ENCODE measurements at places on chromosomes 3 and 15. TPM values are rescaled to one million over a fixed set of nuclear protein-coding genes. Genes with fewer than 3 reads are reported as not detected.

GUCA1C gene
- 0.28 TPM for total RNA-seq

AQP9 gene
- 0.57 TPM for total RNA-seq

DNA sequence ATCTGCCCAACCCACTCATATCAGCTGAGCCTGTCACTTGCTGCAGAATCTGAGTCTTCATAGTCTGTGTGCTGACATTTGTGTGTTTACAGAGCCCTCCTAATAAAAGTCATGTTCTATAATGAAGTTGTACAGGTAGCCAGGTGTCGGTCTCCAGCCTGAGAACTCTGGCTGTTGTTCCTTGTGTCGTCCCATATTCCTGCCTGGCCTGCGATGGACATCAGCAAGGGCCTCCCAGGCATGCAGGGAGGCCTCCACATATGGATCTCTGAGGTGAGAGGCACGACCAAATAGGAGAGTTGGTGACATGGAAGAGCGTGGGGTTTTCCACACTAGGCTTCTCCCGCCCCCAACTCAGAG lies 2.9 kb downstream of the VILL start:
- no peak for DNase-seq

FETUB gene
- 5.7 TPM for total RNA-seq

- DNase-seq = no peak
Measured at GRCh38 chr3:31876331-31876730, 104.7 kb downstream of the OSBPL10 start.

- no peak for DNase-seq
Measured at GRCh38 chr3:133868186-133868585, 27.5 kb downstream of the RAB6B start.

- no peak for DNase-seq
Measured at GRCh38 chr3:184680385-184681345, 31.2 kb downstream of the MAGEF1 start.

NMB gene
- total RNA-seq = 3.8 TPM

GRCh38 chr3:14531856-14532395 lies 8.2 kb downstream of the GRIP2 start:
- no peak for DNase-seq

DNA sequence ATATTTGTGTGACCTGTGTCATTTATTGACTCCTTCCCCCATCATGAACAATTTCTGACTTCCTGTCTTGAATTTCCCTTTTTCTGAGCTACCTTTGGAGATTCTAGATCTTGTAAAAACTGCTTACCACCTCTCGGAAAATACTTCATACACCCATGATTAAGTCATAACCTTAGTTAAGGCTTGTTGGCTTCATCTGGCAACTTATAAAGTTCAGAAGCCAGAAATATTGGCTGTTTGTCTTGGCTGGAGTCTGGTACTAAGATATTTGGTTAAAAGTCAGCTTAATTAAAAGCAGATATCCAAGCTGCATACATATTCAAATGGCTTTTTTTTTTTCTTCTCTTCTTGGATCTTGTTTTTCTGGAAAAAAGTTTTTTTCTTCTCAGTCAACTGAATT lies 37.3 kb upstream of the B3GALNT1 start:
- no peak for DNase-seq

- no peak for DNase-seq
Measured at GRCh38 chr15:29468899-29469298, 199.3 kb upstream of the NSMCE3 start.

WNT7A gene
- 0.28 TPM for total RNA-seq

- no peak for DNase-seq
Measured at GRCh38 chr3:96961576-96961975, 147.2 kb downstream of the EPHA6 start.

DNA sequence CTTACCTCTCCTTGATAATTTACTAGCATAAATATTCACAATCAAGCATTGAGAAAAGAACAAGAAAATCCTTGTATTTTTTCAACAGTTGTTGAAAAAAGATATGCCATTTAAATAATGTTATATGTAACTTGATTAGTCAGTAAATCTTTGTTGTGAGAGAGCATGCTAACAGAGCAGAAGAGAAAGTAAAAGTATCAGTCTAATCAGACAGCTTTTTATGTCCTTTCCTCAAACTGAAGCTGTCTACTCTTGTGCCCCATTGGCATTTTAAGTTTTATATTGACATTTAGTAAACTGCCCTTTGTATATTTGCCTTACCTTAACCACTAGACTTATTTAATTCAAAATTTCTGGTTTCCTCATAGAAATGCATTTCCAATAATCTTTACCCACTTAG lies 668.7 kb downstream of the OTOL1 start:
- no peak for DNase-seq

- no peak for DNase-seq
Measured at GRCh38 chr3:13890377-13891016, 10.6 kb upstream of the WNT7A start.

DNA sequence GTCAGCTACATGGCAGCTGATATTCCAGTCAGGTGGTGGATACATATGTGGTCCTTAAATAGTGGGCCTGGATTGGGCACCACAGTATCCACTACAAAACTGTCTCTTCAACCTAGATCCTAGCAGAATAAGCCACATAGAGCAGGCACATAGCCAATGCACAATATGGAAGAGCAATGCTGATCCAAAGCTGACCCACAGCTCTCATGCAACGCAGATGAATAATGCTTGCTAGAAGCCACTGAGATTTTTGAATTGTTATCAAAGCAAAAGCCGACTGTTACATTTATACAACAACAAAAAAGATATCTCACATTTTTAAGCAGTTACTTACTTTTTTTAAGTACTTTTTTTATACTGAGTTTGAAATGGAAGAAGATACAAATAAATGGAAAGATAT lies 11.2 kb downstream of the CNTN3 start:
- DNase-seq = no peak

- peak; percentile 39 for DNase-seq
Measured at GRCh38 chr3:169179722-169180121, 483.8 kb downstream of the MECOM start.

LRRN1 gene
- total RNA-seq = 37.5 TPM

DNA sequence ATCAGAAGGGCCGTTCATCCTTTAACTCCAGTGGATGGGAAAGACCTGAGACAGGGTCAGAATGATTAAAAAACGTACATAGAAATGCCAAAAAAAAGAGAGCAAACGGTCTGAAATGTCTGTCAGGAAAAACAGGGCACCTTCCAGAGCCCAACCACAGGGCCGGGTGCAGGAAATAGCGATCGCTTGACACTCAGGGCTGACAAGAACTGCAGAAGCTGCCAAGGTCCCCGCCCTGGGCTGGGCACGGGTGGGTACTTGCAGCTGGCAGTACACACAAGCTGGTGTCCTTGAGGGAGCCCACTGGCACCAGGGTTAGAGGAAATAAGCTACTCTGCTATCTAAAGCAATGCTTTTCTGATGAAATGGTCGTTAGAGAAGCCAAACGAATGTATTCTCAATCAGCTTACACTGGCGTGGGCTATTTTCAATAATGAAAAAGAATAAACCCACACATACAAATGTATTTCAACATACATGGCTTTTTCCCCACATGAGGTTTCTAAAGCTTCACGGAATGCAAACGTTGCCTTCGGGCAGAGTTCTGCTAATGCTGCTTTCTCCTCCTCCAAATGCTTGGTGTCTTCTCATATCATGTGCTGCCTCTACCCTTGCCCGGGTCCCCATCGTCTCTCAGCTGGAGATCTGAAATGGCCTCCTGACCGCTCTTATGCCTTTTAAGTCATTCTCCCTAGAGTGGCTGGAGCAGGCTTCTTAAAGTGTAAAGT lies 15.6 kb downstream of the FRMD4B start:
- no peak for DNase-seq

- DNase-seq = no peak
Measured at GRCh38 chr3:53803816-53804695, 42.2 kb downstream of the CHDH start.

- DNase-seq = peak; percentile 64
Measured at GRCh38 chr15:37764733-37765191, 169.7 kb upstream of the TMCO5A start.

- no peak for DNase-seq
Measured at GRCh38 chr3:144119633-144120032, 148.0 kb downstream of the DIPK2A start.

- DNase-seq = no peak
Measured at GRCh38 chr15:89628806-89629715, 26.2 kb downstream of the KIF7 start.
